Kidney (tissue), 22 donors: ENCODE measurements at places on chromosomes 1 and 21.

DNA sequence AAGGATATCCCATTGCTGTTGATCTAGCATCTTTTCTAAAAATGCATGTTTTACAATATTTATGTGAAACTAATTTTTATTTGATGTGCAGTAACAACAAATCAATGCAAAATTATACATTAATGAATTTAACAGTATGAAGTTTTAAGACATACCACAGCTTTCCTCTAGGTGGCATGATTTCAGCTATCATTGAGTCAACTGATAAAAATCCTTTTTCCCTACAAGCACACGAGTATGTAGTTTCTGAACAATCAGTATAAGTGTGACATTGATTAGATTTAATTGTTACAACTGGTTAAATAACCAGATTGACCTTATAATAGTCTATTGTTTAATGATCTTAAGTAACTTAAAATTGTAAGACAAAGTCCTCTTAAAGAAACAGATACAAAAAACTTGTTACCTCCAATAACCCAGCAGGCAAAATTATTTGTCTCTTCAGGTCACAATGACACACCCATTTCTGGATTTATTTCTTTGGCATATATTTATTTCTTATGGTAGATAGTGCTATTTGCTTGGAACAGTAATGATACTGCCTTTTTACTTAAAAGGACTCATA lies 5.8 kb upstream of the TGFB2 start:
- H3K27me3 ChIP-seq: no peaks in the 10 kb centered on the region
- no peak overlapping the region for H3K27ac ChIP-seq
- no peaks in the 10 kb centered on the region for H3K36me3 ChIP-seq
- no peaks in the 10 kb centered on the region for H3K4me1 ChIP-seq
- no peak for DNase-seq
- no peak overlapping the region for H3K4me3 ChIP-seq

DNA sequence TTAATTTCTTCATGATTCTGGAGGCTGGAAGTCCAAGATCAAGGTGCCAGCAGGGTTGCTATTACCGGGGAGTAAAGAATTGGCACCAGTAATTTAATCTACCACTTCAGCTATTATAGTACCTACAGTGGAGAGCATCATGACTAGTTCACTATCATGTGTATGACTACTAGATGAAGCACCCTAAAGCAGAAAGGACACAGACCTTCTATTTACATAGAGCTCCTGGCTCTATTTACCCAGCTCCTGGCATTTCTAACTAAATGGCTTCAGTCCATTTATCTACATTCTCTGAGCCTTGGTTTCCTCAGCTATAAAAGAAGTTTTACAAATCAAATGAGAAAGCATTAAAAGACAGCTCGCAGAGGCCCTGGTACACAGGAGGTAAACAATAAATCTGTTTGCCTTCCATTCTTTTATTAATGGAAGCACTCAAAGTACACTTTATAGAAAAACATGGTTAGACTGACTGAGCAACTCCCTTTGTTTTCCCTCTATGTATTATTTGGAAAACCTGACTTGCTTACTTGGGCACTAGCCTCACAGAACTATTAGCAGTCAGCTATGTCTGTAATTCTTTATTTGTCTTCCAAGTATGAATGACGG lies 203.0 kb downstream of the SLC35F3 start:
- H3K27ac ChIP-seq: no peak overlapping the region
- H3K27me3 ChIP-seq: no peaks in the 10 kb centered on the region
- no peak for DNase-seq
- H3K4me3 ChIP-seq: no peak overlapping the region
- H3K36me3 ChIP-seq: no peaks in the 10 kb centered on the region

GRCh38 chr1:40699787-40700186 lies 8.3 kb downstream of the NFYC start:
- H3K27me3 ChIP-seq: no peaks in the 10 kb centered on the region
- H3K36me3 ChIP-seq: no peaks in the 10 kb centered on the region
- no peak for DNase-seq
- no peak overlapping the region for H3K27ac ChIP-seq
- peaks cover 16% of the 10 kb centered on the region for H3K4me1 ChIP-seq
- no peak overlapping the region for H3K4me3 ChIP-seq

- DNase-seq: no peak
- H3K27ac ChIP-seq: no peak overlapping the region
- H3K4me1 ChIP-seq: peaks cover 3% of the 10 kb centered on the region
Observed at GRCh38 chr1:23639460-23640095, 52.0 kb upstream of the RPL11 start.

DNA sequence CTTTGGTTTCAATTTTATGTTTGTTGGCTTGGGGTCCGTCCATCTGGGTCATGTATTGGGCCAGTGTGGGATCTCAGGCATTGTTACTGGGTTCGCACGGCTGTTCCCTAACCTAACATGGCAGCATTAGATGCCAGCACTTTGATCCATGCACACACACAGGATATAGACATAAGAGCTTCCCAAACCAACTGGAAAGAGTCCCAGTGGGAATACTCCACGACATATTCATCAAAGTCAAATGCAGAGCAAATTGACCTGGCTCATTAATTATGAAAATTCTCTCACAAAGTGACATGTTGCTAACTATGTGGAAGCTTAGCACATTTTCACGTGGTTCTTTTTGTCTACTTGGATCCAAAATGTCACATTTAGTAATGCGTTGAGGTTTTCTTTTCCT lies 130.4 kb downstream of the SETD4 start:
- H3K27ac ChIP-seq: no peak overlapping the region
- DNase-seq: no peak
- H3K4me3 ChIP-seq: no peak overlapping the region
- H3K36me3 ChIP-seq: no peaks in the 10 kb centered on the region

- peaks cover 18% of the 10 kb centered on the region for H3K27me3 ChIP-seq
- no peak overlapping the region for H3K27ac ChIP-seq
- H3K4me1 ChIP-seq: no peaks in the 10 kb centered on the region
- no peak overlapping the region for H3K4me3 ChIP-seq
- H3K36me3 ChIP-seq: no peaks in the 10 kb centered on the region
Observed at GRCh38 chr1:35702508-35702907, 16.2 kb downstream of the C1orf216 start.

DNA sequence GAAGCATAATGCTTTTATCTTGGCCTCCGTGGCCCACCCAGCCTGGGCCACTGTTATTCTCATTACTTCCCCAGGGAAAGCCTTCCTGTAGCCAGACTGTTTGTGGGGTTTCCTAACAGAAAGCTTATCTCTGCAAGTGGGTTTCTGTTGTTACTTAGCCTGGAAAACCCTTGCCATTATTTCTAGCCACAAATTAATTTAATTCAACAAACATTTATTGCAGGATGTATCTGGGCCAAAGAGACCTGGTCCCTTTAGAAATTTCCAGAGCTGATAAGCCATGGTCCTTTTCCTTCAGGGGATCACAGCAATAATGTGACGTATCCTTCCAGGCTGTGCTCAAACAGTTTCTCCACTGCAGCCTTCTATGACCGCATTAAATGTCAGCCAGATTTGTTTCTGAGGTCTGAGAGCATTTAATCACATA lies 20.9 kb downstream of the TNN start:
- H3K4me3 ChIP-seq: no peak overlapping the region
- H3K36me3 ChIP-seq: no peaks in the 10 kb centered on the region
- no peaks in the 10 kb centered on the region for H3K27me3 ChIP-seq

- H3K27ac ChIP-seq: no peak overlapping the region
- H3K4me3 ChIP-seq: no peak overlapping the region
- H3K36me3 ChIP-seq: no peaks in the 10 kb centered on the region
- H3K4me1 ChIP-seq: no peaks in the 10 kb centered on the region
- H3K27me3 ChIP-seq: no peaks in the 10 kb centered on the region
Observed at GRCh38 chr1:67013573-67013972, 40.4 kb downstream of the SLC35D1 start.

DNA sequence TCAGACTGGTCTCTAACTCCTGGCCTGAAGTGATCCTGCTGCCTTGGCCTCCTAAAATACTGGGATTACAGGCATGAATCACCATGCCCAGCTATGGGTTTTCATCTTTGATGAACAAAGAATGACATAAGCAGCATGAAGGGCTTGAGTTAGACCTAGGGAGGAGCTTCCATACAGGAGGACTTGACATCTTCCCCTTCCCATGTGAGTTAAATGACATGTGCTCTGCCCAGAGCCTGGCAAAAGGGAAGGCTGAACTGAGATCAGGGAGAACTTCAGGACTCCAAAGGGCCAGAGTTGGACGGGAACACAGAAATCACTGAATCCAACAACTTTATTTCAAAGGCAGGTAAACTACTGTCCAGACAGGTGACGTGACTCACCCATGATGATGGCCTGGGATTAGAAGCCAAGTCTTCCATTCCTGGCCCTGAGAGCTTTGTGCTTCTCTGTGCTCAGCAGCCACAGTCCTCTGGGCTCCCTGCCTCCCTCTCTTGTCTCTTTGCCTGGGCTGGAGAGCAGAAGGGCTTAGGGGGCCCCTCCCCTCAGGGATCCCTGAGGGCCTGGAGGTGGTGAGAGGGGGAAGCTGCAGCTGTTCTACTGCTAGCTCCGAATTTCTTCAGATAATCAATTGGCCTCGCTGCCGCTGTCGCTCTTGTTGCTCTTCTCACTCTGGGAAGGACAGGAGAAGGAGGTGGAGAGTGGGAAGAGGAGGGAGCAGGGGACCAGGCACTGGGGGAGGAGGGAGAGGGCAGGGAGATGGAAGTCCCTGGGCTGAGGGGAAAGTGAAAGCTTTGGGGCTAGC lies 7.6 kb downstream of the NHLH1 start:
- H3K27ac ChIP-seq: no peak overlapping the region
- DNase-seq: no peak
- no peaks in the 10 kb centered on the region for H3K36me3 ChIP-seq
- no peaks in the 10 kb centered on the region for H3K27me3 ChIP-seq

DNA sequence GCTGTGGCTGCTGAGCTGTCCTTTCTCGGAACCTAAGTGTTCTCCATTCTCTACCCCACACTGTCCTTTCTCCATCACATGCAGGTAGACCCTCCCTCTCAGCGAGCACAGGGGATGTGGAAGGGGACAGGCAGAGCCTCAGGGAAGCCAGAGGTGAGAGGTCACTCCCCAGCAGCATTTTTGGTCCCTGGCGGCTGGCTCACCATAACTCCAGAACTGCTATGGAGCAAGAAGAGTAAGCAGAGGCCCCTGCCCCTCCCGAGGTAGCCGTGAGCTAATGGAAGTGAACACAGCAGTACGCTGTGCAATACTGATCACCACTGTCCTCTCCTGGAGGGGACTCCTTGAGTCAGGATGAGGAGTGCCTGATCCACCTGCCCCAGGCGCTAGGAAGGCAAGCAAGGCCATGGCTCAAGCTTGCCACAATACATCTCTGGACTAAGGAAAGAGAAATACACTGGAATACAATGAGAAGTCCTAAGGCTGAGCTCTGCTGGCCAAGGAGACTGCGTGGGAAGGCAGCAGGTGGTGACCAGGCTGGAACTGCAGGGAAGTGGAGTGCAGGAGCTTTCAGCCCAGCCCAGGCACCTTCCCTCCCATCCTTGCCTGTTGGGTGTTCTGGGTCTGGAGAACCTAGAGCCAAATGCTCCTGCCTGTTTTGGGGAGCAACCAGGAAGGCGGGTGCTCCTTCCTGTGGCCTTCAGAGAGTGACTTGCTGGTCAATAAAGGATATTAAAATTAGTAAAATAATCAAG lies 96.2 kb downstream of the LAMC2 start:
- H3K4me1 ChIP-seq: no peaks in the 10 kb centered on the region
- no peak overlapping the region for H3K4me3 ChIP-seq
- no peaks in the 10 kb centered on the region for H3K36me3 ChIP-seq

DNA sequence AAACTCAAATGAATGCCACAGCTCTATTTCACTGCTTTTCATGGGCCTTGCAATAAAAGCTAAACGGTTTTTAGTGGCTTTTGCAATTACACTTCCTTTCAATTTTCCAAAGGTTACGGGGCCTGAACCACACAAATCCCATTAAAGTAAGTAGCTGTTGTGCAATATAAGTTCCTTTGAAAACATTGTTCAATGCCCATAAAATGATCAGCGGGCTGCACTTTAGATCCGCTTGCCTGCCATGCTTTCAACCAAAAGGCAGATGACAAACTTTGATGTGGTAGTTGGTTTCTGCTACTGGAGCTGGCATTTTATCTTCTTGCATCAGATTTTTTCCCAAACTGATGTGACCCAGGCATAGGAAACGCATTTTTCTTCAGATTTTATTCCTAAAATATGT lies 50.2 kb downstream of the PRRX1 start:
- no peaks in the 10 kb centered on the region for H3K4me1 ChIP-seq
- H3K36me3 ChIP-seq: no peaks in the 10 kb centered on the region
- no peak overlapping the region for H3K4me3 ChIP-seq
- DNase-seq: no peak
- no peak overlapping the region for H3K27ac ChIP-seq

GRCh38 chr1:25707280-25708016 lies 90.9 kb downstream of the MAN1C1 start:
- H3K36me3 ChIP-seq: no peaks in the 10 kb centered on the region
- H3K27ac ChIP-seq: no peak overlapping the region
- H3K4me1 ChIP-seq: peaks cover 3% of the 10 kb centered on the region
- no peak overlapping the region for H3K4me3 ChIP-seq
- H3K27me3 ChIP-seq: no peaks in the 10 kb centered on the region

GRCh38 chr1:9503001-9503675 lies 36.1 kb upstream of the SLC25A33 start:
- peaks cover 10% of the 10 kb centered on the region for H3K4me1 ChIP-seq
- H3K4me3 ChIP-seq: peak overlapping the region; percentile 48
- peak overlapping the region; percentile 9 for H3K27ac ChIP-seq

GRCh38 chr1:29960876-29961275 lies 724.6 kb downstream of the PTPRU start:
- no peak overlapping the region for H3K4me3 ChIP-seq
- no peak overlapping the region for H3K27ac ChIP-seq
- no peaks in the 10 kb centered on the region for H3K36me3 ChIP-seq

DNA sequence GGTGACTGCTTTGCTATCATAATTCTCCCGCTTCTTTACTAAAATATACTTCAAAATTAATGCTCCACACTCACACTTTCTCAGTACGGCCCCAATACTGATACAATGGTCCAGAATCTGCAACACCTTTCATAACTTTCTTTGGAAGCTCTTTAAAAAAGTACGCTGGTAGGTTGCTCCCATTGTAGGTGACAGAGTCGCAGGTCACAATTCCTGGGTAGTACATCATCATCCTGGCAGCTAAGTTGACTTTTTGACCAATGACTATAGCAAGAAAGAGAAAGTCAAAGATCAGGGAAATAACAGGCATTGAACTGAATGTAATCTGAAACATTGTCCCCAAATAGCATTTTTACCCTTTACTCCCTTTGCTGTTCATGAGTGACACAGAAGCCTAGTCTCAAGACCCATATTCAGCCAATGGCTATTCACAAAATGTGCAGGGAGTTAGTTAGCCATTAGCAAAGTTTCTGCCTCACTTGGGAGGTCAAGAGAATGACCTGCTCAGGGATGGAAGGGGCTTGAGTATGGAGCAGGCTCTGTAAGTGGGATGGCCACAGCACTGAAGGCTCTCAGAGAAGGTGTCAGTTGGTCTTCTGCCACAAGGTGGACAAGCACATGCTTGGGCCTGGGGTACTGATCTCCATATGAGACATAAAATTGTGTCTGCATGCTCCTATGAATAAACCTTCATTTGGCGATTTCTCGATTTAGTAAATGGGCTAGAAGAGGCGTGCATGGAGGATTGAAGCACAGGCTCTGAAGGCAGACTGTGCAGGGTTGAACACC lies 35.4 kb downstream of the ADCY10 start:
- no peaks in the 10 kb centered on the region for H3K27me3 ChIP-seq
- no peak for DNase-seq
- H3K27ac ChIP-seq: no peak overlapping the region
- no peaks in the 10 kb centered on the region for H3K4me1 ChIP-seq
- H3K36me3 ChIP-seq: no peaks in the 10 kb centered on the region

- H3K36me3 ChIP-seq: no peaks in the 10 kb centered on the region
- no peaks in the 10 kb centered on the region for H3K4me1 ChIP-seq
- H3K27me3 ChIP-seq: no peaks in the 10 kb centered on the region
- no peak overlapping the region for H3K27ac ChIP-seq
- no peak overlapping the region for H3K4me3 ChIP-seq
- no peak for DNase-seq
Observed at GRCh38 chr1:153404086-153404635, 12.2 kb upstream of the S100A7A start.
